Hepatocyte (in vitro differentiated cells): ENCODE measurements at places on chromosomes 3 and 15. TPM values are rescaled to one million over a fixed set of nuclear protein-coding genes. Genes with fewer than 3 reads are reported as not detected.
A peak's percentile ranks its signal among the peaks of the same experiment; 100 is the strongest.

The CADPS gene
- 6.6 and 8.1 TPM in 2 replicates for total RNA-seq

The BAHD1 gene
- 10.6 and 17.2 TPM in 2 replicates for total RNA-seq

The IMPG2 gene
- 0.72 and 0.77 TPM in 2 replicates for total RNA-seq

DNA sequence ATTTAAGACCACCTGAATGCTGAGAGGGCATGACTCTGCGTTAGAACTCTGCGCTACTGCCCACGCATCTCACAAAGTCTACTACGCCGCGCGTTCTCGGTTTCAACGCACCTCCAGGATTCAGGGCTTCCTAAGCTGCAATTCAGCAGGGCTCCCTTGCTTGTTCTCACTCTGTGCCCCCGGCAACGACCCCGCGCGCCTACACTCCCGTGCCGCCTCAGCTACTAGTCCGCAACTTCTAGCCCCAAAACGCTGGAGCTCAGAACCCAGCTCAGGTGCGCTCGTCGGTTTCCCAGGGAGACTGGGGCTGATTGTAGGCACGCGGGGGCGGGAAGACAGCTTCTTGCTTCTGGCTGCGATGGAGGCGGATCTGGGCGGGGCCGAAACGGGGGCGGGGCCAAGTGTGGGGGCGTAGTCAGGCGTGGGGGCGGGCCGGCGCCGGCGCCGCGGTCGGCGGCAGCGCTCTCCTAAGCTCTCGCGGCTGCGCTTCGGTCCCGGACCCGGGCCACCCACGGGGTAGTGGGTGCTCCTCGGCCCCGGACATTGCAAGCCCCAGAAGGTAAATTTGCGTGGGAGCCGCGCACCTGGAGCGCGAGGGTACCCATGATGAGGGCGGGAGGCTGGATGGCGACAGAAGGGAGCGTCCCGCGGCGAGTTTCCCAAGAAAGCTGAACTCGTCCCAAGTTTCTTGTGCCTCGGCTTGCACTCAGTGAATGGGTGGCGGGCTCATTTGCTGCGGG is at the start of gene ARHGEF26:
TSS of gene ARHGEF26 (plus strand) at position 430 of the 740 bp plus-strand sequence. CDS start 603 bp downstream, outside the sequence.
- DNase-seq = peak; percentile 94

The C2CD4B gene
- total RNA-seq = 1.0 and 2.0 TPM in 2 replicates

The ZNF385D gene
- 2.9 and 4.9 TPM in 2 replicates for total RNA-seq

The CAND2 gene
- 3.3 and 5.0 TPM in 2 replicates for total RNA-seq

DNA sequence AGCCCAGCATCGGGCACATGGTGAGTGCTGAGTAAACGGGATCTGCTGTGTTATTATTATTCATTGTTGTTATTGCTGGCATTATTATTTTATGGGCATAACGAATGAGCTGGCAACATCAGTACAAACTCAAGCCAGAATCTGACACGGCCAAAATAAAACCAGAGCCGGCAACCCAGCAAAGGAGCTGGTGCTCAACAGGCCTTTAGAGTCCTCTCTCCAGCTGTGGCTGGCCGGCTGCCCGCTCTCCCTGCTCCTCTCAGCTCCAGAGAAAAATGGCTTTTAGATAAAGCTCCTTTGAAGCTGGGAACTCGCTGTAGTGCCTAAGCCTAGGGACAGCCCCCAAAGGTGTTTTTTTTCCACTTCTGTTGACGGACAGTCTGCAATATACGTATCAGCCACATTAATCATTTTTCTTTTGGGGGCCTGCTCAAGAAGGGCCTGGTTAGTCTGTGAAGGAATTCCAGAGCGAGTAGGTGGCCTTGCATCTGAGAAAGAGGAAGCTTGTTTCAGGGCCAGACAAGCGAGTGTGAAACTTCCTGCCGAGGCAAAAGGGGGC is 193.9 kb upstream of the UBE2E1 start:
- peak; percentile 40 for DNase-seq

The ADPRH gene
- 1.7 and 1.8 TPM in 2 replicates for total RNA-seq

- DNase-seq = peak; percentile 26
Measured at GRCh38 chr3:132285620-132285945, 31.6 kb upstream of the ACP3 start.

The MCF2L2 gene
- total RNA-seq = 0.40 and 0.63 TPM in 2 replicates

The LTF gene
- total RNA-seq = 0.40 and 1.8 TPM in 2 replicates

GRCh38 chr3:152834191-152834775 is 648 bp upstream of the P2RY1 start:
- no peak for DNase-seq

The PCBP4 gene
- total RNA-seq = 48.6 and 60.2 TPM in 2 replicates

DNA sequence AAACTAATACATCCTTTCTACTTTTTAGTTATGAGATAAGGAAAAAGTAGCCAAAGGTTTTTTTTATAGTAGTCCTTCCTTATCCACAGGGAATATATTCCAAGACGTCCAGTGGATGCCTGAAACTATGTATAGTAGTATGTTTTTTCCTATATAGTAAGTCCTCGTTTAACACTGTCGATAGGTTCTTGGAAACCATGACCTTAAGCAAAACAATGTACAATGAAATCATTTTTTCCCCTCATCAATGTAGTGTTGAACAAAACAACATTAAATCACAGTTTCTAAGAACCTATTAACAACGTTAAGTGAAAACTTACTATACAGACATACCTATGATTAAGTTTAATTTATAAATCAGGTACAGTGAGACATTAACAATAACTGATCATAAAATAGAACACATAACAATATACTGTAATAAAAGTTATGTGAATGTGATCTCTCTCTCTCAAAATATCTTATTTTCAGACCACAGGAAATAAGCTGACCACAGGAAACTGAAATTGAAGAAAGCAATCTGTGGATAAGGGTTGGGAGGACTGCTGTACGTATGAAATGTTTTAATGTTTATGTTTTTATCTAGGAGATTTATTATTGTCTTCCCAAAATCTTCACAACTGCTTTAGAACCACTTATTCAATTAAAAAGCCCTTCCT is 20.6 kb downstream of the COPS2 start:
- DNase-seq = no peak

The MYL3 gene
- 5.8 and 9.5 TPM in 2 replicates for total RNA-seq

The TGM5 gene
- total RNA-seq = not detected in 2 replicates
